CD4-positive, alpha-beta memory T cell (primary cell): ENCODE measurements at places on chromosomes 3 and 15.

DNA sequence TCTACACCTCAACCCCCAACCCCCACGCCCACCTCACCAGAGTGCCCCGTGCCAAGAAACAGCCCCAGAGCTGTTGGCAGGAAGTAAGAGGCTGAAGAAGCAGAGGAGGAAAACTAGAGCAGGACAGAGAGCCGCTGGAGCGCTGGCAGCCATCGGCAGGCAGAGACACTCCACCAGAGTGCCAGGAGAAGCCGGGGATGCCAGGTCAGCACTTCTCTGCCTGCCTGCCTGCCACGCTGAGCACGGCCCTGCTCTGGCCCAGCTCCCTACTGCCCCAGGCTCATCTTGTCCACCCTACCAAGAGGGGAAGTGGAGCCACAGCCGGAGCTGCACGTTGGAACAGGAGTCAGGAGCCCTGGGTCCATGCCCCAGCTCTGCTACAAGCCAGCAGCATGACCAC lies 29.7 kb downstream of the CACNA2D2 start:
- no peak for DNase-seq

DNA sequence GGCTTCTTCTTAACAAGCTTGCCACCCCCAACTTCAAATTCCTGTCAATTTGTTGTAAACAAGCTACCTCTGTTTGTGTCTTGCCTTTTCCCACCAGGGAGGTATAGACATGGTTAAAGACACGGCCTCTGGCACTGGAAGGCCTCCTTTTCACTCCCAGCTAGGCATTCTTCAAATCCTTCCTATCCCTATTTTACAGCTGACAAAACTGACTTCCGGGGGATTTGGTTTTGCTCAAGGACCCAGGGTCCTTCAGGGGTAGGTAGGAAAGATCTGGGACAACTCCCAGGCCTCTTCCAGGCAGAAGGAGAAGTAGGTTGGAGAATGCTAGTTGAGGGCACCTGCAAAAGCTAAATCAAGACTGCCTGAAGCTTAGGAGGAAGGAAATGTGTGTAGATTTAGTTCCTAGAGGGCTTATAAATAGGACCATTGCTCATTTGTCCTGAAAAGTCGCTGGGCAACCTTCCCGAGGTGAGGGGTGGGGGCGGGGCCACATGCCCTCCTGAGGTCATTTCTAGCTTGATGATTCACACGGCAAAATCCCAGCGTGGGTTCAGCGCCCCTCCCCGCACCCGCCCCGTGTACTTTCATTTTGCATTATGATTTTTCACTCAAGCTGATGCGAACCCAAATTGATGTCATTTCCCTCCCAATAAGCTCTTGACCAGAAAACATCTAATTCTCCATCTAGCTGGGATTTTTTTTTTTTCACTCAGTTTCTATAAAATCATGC lies 365.5 kb downstream of the SHQ1 start:
- peak; percentile 17 for DNase-seq

DNA sequence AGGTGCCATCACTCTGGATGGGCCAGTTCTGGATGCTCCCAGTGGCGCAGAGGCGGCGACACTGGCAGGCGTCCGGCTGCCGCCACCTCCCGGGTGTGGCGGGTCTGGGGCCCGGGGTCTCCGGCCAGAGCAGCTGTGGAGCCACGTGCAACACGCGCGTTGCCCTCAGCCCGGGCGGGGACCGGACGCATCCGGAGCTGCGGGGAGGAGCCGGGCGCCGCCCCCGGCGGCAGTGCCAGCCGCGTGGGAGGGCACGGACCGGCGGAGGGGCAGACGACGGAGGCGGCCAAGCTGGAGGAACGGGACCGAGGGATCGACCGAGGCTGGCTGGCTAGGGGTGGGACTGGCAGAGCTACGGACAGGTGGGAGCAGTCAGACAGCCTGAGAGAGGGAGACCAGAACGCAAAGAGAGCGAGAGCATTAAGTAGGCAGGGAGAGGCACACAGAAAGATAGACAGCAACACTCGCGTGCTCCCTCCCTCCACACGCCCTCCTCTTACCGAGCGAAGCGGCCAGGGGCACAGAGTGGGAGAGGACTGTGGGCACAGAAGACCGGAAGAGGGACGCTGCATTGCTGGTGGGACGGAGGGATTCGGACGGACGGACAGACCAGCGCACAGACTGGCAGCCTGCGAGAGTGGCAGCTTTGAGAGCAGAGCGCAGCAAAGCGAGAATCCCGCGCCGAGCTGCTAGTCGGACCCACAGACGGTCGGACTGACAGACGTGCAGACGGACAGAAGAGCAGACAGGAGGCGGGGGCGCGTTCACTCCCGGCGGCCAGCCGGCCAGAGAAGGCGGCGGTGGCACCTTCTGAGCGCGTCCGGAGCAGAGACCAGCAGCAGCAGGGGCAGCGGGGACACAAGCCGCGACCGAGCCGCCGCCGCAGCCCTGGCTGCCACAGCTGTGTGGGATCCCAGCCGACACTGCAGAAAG lies at the start of gene ARPP21:
ARPP21 (plus strand) TSS at position 272 of the 933 bp plus-strand sequence. CDS start 42,227 bp downstream, outside the sequence.
- DNase-seq: no peak

- no peak for DNase-seq
Observed at GRCh38 chr3:33041909-33042308, 55.0 kb downstream of the GLB1 start.

DNA sequence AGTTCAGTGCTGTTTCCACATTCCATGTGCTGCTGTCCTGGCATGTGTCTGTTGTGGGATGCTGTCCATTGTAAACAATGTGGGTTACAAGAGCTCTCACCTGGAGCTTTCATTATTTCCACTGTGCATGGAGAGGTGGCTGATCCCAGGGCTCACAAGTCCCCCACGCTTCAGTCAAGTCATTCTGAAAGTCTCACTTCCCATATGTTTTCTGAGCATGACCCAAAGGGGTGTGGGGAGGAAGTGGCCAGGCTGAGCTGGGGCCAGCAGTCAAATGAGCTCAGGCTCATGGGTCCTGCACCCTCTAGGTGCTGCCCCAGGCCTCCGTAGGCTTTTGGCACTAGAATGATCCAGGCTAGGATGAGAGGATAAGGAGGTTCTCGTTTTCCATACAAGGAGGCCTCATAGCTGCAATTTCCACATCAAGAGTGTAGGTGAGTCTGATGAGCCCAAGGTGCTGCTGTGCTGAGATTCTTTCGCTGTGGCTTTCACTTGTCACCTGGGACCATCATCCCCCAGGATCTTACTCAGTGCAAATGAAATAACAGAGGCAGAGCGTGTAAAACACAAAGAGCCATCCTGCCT lies 22.0 kb downstream of the STARD5 start:
- no peak for DNase-seq
